Lung microvascular endothelial cell (primary cell): ENCODE measurements at places on chromosomes 6 and 20. TPM values are rescaled to one million over a fixed set of nuclear protein-coding genes. Genes with fewer than 3 reads are reported as not detected.
A peak's percentile ranks its signal among the peaks of the same experiment; 100 is the strongest.

Gene OR2B6
- total RNA-seq: not detected in 2 replicates

Gene TREML1
- not detected in 2 replicates for total RNA-seq

Gene DUSP22
- 23.8 and 28.2 TPM in 2 replicates for total RNA-seq

Gene TSPO2
- not detected in 2 replicates for total RNA-seq

Gene CST5
- not detected in 2 replicates for total RNA-seq

Gene SIM1
- total RNA-seq: not detected in 2 replicates

Gene FOXF2
- total RNA-seq: not detected in 2 replicates

Gene TRAM2
- total RNA-seq: 14.3 and 17.7 TPM in 2 replicates

Gene RAB44
- not detected in 2 replicates for total RNA-seq

Gene HLA-DMB
- under 0.01 TPM in 1 of 2 replicates, not detected in the other for total RNA-seq

Gene LZTS3
- total RNA-seq: 3.1 and 7.7 TPM in 2 replicates

Gene LRRC73
- total RNA-seq: under 0.01 TPM in 2 replicates

Gene PPP1R10
- total RNA-seq: 7.0 and 12.5 TPM in 2 replicates

Gene NDRG3
- 11.3 and 19.2 TPM in 2 replicates for total RNA-seq

Gene DYNLRB1
- 48.8 and 85.9 TPM in 2 replicates for total RNA-seq

Gene HLA-DQA1
- total RNA-seq: not detected in 2 replicates

Gene PROCR
- total RNA-seq: 169 and 328 TPM in 2 replicates

Gene C6orf58
- total RNA-seq: not detected in 2 replicates

Gene DHX35
- total RNA-seq: 6.5 and 7.1 TPM in 2 replicates

Gene HLA-DRB5
- under 0.01 and 0.40 TPM in 2 replicates for total RNA-seq

Gene EXOC2
- 32.7 and 39.7 TPM in 2 replicates for total RNA-seq

- DNase-seq: no peak
Measured at GRCh38 chr6:47106216-47106615, 64.1 kb upstream of the ADGRF1 start.

- no peak for DNase-seq
Measured at GRCh38 chr6:98641949-98642719, 192.2 kb upstream of the POU3F2 start.

DNA sequence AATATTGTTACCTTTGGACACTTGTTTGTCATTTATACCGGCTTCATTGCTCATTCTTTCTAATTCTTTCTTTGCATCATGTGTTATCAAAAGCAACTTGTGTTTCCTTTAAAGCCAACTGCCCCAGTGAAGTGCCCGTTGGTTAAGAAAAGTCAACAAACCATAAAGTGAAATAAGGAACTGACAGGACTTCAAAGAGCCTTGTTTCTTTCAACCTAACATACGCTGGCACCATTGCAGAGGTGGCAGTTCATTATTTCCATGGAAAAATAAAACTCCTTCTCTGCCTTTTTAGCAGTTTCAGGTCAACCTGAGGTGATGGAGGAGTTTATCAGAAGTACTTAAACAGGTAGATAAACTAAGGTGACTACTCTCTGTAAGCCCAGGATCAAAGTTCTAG, 28.8 kb downstream of the FERMT1 start:
- no peak for DNase-seq

- no peak for DNase-seq
Measured at GRCh38 chr6:141260627-141261015, 872.1 kb upstream of the GJE1 start.

- DNase-seq: no peak
Measured at GRCh38 chr6:100339574-100340255, 125.0 kb downstream of the SIM1 start.

GRCh38 chr6:138431256-138432062, 27.4 kb downstream of the HEBP2 start:
- DNase-seq: no peak

GRCh38 chr20:9092655-9093054, 23.8 kb downstream of the PLCB4 start:
- DNase-seq: peak; percentile 2

DNA sequence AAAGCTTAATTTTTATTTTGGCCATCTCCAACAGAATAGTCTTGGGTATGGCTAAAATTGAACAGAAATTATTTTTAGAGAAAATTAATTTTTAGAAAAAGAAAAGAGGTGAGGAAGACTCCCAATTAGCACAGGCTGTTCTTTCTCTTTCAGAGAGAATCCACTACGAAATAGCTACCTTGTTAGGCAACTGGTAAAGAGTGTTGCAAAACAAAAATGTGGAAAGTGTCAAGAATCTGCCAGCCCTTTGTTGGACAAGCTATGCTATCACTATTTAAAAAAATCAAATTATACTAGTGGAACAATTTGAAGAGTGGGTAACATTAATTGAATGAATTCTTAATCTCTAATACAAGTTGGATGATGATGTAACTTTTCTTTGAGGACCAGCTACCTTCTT, 19.2 kb upstream of the ZSCAN9 start:
- DNase-seq: no peak

GRCh38 chr20:11778206-11778570, 139.5 kb upstream of the BTBD3 start:
- peak; percentile 83 for DNase-seq

DNA sequence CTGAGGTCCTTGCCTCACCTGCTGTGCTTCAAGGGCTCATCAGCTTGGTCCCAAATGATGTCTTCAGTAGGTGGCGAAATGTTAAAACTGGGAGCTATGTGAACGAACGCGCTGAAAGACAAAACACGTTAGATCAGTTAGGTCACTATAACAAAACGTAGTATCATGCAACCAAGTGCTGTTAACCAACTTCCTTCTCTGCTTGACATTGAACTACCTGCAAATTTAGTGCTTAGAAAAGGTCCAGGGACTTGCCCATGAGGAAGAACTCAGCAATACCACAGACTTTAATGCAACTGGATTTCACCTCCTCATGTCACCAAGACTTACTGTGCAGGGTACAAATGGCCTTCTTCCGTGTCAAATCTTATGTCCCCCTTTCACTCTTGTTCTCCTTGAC, 24.8 kb downstream of the BACH2 start:
- DNase-seq: no peak

DNA sequence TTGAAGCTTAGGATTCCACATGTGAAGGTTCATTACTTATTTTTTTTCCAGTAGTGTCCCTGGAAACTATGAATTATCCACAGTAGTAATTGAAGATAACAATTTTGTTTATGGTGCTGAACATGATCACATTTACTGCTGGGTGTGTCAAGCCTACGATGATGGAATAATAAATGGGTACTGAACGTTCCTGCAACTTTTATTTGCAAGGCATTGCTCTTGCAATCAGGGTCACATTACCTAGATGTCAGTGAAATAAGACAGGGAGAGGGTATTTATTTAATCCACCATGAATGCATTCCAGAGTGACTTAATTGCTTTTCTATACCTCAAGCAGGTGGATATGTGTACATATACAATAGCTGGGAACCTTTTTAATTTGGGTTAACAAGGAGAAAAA, 27.0 kb upstream of the MLIP start:
- DNase-seq: no peak

- DNase-seq: no peak
Measured at GRCh38 chr6:6006006-6006427, 708 bp downstream of the NRN1 start.

DNA sequence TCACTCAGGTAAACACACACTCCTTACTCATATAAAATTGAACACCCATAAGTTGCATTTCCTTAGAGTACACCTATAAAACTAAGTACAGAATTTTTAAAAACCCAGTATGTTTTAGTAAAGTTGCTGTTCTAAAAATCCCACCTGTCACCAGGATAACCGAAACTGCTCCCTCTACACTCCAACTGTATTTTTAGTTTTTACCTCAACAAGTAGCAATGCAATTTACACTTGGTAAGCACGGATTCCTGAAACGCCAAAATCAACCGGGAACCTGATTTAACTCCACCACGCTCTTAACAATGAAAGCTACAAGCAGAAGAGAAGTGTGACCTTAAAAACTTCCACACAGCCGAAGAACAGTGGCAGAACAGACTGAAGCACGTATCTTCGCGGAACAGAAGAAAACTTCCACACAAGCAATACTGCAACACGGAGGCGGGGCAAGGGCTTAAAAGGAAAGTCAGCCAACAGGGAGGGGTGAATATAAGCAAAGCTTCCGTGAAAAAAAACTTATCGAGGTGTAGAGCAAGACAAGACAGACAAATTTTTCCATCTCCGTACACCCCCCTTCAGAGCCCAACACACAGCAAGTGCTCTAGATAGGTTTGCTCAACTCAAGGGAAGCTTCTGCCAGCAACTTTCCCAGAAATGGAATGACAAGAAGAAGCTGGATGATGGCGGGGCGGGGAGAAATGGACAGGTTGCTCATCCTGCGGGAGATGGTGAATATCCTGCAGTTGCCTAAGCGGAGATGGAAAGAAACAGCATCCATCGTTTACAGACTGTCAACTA, 1.4 kb downstream of the STAU1 start:
- peak; percentile 20 for DNase-seq

DNA sequence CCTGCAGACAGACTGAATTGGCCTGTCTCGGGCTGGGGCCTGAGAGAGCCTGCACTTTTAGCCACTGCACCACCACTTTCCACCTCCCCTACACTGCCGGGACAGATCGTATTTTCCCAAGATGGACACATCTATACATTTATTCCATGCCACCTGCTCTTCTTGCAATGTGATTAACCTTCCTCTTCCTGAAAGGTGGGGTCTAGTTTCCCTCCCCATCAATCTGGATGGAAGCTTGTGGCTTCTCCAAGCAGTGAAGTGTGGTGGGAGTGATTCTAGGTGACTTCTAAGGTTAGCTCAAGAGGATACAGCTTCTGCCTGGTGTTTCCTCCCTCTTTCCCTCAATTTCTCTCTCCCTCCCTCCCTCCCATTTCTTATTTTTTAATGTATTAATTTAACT, 150.3 kb upstream of the PROKR2 start:
- DNase-seq: no peak

DNA sequence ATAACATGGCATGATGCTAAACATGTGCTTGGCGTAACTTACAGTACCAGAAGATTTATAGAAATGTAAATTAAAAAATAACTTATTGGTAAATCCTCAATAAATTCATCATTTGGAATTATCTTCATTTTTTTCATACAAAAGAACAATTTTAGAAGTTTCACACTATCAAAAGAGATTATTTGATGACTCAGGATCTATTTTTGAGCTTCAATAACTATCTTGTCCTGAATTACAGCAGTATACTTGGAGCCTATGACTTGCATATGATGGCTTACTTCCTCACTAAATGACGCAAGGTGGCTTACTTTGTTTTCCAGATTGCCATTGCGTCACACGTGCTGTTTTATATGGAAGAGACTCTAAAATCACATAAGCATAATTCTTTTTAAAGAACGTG, 49.2 kb downstream of the KHDRBS2 start:
- no peak for DNase-seq

DNA sequence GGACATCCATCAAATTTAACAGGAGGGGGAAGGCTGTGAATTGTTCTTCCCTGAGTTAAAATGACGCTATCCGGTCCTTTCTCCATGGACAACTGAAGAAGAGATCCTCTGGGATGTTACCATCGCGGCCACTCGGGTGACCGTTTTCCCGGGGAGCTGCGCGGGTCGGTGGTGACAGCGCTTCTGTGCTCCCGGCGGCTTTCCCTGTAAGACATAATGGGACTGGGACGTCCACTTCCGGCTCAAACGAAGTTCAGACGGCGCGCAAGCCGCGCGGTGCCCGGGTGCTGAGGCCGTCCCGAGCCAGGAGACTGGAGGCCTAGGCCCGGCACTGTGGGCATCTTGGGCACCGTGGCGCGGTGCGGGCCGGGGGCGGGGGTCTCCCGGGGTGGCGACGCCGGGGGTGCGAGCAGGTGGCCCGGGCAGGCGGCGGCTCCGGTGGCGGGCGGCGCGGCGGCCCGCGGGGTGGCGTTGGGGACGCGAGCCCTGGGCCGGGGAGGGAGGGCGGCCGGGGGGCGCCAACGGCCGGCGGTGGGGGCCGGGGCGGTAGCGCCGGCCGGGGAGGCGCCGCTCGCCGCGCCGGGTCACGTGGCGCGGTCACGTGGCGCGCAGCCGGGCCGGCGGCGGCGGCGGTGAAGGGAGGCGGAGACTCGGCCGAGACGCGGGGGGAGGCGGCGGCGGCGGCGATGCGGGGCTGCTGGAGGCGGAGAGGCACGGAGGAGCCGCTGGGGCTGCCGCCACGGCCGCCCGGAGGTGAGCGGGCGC, 63.6 kb downstream of the GTF2H5 start:
- peak; percentile 68 for DNase-seq

- peak; percentile 95 for DNase-seq
Measured at GRCh38 chr20:35135867-35136586, 11.1 kb downstream of the EDEM2 start.

GRCh38 chr20:44117296-44118184, 69.4 kb downstream of the JPH2 start:
- no peak for DNase-seq
